ENCODE measurements at places on chromosomes 5 and 9.

- no peak for DNase-seq
These were observed 8.9 kb downstream of the SPINK14 start for GRCh38 chr5:148177207-148177606.

- no peak for DNase-seq
These were observed 259.2 kb upstream of the NFIL3 start for GRCh38 chr9:91682806-91683205.

GRCh38 chr5:64634997-64635686, 55.2 kb upstream of the SHISAL2B start:
- peak; percentile 9 for DNase-seq

DNA sequence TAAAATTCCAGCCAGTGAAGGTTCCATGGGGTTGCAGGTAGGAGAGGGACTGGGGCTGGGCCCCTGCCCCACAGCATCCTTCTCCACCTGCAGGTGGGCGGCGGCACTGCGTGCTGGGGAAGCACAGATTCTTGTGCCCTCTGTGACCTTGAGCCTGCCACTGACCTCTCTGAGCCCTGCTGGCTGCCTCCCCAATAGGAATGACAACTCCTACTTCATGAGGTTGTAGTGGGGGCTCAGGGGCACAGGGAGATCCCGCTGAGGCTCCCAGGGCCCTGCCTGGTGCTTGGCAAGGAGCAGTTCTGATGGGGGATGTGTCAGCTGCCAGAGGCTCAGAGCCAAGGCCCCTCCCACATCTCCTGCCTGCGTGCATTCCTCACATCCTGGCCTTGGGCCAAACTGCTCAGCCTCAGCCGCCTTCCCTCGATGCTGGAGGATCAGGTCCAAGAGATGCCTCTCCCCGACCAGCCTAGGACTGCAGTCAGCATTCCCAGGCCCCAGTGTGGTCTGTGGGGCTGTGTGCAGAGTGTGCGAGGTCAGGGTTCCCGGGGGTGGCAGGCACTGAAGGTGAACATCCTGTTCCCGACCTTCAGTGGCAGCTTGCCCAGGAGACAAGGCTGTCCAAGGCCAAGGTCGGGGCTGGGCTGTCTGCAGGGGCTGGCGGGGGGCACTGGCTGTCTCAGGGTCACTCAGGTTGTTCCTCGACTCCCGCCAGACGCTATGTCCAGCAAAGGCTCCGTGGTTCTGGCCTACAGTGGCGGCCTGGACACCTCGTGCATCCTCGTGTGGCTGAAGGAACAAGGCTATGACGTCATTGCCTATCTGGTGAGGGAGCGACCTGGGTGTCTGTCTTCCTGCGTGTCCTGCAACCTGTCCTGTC, 7.0 kb downstream of the ASS1 start:
- DNase-seq = no peak

GRCh38 chr9:108100571-108100970, 611.0 kb upstream of the KLF4 start:
- no peak for DNase-seq

DNA sequence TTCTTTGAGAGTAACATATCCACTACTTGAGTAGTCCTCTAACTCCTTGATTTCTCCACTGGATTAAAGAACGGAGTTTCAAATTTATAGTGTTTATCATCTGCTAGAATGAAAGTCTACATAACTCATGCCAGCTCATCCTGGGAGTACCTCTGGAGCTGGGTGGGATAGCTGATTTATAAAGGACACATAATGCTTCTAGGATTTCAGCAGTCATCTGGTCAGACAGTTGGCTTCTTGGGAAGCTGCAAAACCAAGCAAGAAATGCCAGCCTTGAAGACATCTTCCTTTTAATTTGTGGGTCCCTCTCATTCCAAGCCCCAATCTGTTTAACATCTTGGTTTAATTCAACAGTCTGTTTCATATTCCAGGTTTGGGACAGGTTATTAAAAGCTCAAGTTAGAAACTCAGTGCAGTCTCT, 3.2 kb downstream of the GALNT10 start:
- no peak for DNase-seq

- no peak for DNase-seq
These were observed 120.7 kb upstream of the ZNF618 start for GRCh38 chr9:113755433-113755832.

- peak; percentile 38 for DNase-seq
These were observed 1.5 kb upstream of the GABBR2 start for GRCh38 chr9:98709968-98710965.

- no peak for DNase-seq
These were observed 67.4 kb downstream of the GNAQ start for GRCh38 chr9:77964258-77964657.

GRCh38 chr9:126532489-126532888, 81.2 kb upstream of the LMX1B start:
- DNase-seq = no peak

DNA sequence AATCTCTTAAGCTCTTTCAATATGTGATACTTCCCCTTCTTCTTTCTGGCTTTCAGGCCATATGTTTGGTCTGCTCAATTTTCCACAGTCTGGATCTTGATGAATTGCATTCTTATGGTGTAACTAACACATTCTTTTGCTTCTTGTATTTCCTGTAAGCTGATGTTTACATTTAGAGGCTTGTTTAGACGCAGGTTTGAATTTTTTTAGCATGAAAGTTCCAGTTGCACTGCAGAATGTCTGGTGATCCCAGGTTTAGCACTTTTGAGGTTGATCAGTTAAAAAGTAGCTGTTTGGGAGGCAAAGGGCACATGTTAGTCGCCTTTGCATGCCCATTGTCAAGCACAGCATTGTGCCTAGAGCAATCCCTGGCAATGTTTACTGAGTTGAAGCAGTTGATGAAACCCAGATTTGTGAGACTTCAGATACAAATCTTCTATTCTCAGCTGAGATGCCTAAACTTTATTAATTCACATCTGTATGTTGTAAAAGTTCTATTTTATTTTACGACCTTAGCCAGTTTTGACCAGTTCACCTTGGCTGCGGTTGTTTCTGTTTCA, 59.6 kb upstream of the SPATA31C2 start:
- no peak for DNase-seq

- DNase-seq = no peak
These were observed 11.1 kb downstream of the OLFM1 start for GRCh38 chr9:135098400-135099105.

DNA sequence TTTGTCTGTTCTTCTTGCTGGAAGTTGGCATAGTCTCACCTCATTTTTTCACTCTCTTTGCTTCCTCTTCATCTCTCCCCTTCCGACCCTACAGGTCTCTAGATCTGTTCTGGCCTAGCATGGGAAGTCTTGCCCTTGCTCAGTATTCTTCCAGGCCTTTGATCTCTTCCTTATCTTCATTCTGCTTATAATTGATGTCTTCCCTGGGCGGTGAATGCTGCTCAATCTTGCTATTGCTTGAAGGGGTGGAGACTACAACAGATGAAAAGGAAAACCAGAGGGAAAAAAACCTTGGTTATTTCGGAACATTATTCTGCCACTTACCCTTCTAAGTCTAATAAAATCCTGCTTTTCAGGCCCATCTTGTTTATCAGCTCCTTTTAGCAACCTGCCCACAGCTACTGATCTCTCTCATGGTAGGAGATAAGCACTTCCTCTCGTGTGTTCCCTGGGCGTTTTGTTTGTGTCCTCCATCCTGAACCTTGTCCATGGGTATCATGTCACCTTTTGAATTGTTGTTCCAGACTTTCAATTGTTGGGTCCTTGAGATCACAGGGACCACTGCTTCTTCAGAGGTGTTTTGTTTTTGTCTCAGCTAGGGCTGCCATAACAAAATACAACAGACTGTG, 375.6 kb downstream of the ADGRV1 start:
- DNase-seq = no peak

DNA sequence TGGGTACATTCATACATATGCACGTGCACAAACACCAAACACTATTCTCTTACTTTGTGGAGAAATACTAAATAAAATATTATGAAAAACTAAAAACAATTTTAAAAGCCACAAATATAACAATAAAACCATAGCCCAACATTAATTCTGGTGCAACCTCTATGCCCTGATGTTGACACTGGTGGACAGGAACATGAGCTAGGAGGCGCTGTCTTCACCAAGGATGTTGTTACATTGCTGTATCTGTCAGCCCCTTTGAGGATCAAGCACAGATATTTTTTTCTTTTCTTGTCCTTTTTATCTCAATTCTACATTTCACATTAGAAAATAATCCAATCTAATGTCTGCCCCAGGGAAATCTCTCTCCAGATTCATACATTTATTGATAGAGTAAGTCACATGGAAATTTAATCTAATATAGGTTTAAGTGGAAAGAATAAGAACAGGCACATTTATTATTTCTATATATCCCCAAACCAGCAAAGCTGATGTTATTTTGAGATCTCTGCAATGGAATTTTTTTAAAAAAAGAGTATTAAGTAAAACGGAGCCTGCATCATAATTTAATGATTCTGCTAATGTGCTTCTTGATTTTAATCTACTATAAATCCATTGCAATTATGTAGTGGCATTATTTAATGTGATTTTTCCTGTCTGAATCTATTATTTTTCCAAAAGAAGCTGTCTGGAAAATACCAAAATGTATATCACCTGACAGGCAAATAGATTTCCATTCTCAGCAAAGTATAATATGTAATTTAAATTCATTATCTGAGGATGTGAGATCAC, 716.5 kb downstream of the MTRR start:
- no peak for DNase-seq

DNA sequence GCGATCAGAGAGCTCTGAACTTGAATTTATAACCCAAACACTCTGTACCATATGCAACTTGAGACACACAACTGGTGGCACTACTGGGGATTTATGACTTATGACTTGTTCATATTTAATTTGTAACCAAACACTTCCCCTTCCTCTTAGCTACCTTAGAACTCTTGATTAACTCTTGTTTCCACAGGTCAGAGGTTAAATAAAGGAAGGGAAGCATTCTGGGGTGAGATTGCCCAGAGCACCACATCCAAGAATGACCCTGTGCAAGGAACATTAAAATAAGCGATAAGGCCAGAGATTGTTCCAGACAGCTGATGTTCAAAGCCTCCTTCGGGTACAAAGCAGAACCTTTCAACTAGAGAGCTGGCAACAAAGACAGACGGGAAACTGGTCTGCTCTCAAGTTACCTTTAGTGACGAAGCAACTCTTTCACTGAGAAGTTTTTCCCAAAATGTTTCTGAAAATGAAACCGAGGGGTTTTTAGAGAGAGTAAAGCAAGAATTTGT, 242.6 kb downstream of the DENND1A start:
- no peak for DNase-seq

- no peak for DNase-seq
These were observed 210.3 kb upstream of the TNC start for GRCh38 chr9:115328228-115328627.

GRCh38 chr5:77266291-77266690, 55.8 kb downstream of the PDE8B start:
- DNase-seq = no peak

DNA sequence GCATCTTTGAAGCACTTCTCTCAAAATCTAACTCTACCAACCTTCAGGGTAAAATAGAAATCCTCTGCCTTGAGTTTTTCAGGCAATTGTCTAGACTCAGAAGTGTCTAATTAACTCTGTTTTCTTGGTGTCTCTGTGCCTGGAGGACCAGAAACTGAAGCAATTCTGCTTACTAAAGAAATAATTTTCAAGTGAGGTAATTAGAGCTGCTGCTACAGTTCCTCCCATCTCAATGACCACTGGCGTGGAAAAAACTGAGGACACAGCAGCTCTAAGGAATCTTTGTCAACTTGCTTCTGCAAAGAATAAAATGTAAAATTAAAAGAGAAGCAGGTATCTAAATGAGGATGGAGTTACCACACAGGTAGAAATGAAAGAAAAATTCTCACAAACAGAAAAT, 785.0 kb downstream of the PRELID2 start:
- DNase-seq = no peak

GRCh38 chr9:81578606-81579005, 110.7 kb downstream of the TLE1 start:
- DNase-seq = no peak

DNA sequence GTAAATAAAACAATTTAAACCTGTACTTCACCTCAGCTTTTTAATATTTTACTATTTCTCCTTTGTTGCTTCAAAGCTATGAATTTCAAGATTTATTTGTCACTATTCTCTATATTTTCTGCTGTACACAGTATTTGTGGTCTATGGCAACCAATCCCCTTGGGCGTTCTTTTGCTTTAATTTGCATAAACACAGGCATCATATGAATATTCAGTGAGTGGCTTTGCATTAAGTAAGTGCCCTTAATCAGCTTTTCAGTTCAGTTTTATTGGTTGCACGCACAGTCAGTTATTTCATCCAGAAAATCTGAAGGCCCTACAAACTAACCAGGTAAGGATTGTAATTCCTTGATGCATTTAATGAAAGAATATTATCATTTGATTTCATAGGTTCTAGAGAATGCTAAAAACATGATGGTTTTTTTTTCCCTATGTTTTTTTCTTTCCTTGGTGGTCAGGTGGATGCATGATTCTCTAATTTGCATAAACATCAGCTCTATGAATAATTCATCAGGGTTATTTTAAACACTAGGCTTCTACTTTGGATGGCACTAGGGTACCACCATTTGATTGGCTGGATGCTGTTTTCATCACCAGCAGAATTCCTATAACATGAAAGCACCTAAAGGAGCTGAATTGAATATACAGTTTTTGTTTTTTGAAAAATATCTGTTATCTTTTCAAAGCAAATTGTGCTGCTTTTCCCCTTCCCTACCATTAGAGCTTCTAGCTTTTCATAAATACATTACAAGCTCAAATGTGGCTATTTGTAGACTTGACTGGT, 249.2 kb upstream of the CCNH start:
- DNase-seq = no peak

DNA sequence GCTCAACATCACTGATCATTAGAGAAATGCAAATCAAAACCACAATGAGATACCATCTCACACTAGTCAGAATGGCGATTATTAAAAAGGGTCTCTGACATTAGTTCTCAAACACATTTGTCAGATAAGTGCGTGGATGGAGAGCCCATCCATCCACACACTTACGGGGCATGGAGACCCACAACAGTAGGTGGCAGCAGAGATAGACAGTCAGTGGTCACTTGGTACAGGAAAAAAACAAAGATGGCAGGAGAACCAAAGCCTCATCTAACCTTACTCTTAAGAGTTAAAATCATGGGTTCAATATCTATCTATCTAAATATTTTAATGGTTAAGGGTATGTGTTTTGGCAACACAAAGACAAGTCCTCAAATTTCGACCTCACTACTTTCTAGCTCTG, 1378.7 kb upstream of the C9orf72 start:
- no peak for DNase-seq

GRCh38 chr5:55899344-55899743, 48.2 kb downstream of the IL31RA start:
- no peak for DNase-seq

- no peak for DNase-seq
These were observed 3.2 kb downstream of the WDR5 start for GRCh38 chr9:134139081-134139480.
